ENCODE measurements at places on chromosomes 5 and 9.
A peak's percentile ranks its signal among the peaks of the same experiment; 100 is the strongest.

DNA sequence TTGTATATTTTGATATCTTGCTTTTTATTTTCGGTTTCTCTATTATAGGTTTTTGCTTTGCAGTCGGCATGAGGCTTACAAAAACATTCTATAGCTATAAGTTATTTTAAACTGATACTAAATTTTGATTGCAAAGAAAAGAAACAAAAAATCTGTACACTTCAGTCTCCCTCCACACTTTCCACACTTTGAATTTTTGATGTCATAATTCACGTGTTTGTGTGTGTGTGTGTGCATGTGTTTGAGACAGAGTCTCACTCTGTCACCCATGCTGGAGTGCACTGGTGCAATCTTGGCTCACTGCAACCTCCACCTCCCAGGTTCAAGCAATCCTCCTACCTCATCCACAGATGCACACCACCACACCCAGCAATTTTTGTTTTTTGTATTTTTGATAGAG, 124.9 kb downstream of the MRPS30 start:
- no peak for DNase-seq

GRCh38 chr5:159448841-159449407, 118.6 kb upstream of the IL12B start:
- DNase-seq, result no peak

- DNase-seq, result no peak
Measured at GRCh38 chr9:32251539-32251938, 132.9 kb upstream of the ACO1 start.

- no peak for DNase-seq
Measured at GRCh38 chr5:13831351-13831750, 113.1 kb downstream of the DNAH5 start.

GRCh38 chr5:16723821-16724220, 107.0 kb upstream of the RETREG1 start:
- DNase-seq, result no peak

GRCh38 chr5:177396078-177396477, 4.4 kb downstream of the PFN3 start:
- no peak for DNase-seq

DNA sequence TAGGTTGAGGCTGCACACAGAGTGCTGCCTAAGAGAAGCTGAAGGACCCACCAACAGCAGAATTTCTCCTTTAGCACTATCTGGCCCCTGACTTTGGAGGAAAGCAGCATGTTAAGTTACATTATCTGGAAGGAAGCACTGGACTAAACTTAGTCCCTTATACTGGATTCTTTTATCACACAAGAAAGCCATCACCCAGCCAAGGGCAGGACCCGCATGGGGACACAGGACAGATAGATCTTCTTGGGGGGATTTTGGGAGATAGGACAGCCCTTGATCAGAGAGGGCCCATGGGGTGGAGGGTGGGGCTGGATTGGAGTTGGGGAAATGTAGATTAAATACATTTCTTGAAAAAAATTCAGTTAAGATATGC, 14.4 kb downstream of the ANKRD33B start:
- DNase-seq, result no peak

GRCh38 chr9:92663951-92664350, 6.0 kb downstream of the IPPK start:
- DNase-seq, result no peak

DNA sequence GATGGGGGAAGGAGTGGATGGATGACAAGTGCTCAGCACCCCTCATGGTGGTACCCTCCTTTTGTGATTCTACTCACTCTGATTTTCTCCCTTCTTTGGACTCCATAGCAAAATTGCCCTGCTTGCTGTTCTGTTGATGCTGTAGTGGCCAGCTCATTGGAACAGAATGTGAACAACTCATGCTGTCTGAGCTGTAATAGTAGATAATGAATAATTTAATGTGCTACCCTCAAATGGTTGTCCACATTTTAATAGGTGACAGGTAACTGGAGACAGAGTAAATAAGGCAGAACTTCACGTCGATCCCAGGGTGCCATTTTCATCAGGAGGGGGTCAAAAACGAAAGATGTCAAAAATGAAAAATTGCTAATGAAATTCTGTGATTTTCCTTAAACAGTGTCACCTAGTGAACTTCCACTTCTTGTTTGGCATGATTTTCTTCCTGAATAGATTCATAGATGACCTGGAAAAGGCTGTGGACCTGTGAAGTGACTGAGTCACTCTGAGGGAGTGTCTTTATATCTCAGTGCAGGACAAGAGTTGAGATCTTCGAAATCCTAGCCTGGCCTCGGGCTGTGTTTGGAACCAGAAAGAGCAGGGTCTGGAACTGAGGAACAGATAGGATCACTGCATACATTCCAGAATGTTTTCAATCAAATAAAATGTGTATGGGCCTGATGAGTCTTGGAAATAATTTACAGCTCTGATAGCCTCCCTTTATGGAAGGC, 270.2 kb downstream of the PSAT1 start:
- no peak for DNase-seq

DNA sequence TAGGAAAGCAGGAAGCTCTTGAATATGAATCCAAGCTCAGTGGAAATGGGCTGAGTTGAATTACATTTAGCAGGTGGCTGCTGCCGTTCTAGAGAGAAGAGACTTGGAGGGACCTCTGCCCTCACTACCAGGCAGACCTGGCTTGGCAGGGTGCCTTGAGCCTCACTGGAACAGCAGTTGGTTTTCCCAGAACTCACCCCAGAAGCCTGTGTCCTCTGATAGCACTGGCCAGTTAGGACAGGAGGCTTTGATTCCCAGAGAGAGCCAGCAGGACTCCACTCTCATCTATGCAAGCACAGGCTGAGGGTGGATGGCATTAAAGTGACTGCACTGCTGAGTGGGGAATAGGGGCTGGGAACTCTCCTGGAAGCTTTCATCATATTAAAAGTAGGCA, 54.8 kb downstream of the PWWP2A start:
- DNase-seq, result peak; percentile 66

DNA sequence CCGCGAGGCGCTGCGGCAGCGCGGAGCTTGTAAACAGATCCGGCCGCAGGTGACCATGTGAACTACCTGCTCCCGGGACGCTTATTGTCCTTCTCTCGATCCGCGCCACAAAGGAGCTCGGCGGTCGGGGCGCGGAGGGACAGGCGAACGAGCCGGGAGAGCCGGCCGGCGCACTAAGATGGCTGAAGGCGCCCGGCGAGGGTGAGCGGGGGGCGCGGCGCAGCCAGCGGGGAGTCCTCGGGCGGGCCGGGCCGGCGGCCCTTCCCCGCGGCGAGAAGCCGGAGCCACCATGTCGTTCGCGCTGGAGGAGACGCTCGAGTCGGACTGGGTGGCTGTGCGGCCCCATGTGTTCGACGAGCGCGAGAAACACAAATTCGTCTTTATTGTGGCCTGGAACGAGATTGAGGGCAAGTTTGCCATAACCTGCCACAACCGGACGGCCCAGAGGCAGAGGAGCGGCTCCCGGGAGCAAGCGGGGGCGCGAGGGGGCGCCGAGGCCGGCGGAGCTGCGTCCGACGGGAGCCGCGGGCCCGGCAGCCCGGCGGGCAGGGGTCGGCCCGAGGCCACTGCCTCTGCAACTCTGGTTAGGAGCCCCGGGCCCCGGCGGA, 535 bp downstream of the JMY start:
- DNase-seq, result no peak

GRCh38 chr5:1987471-1987870, 104.7 kb upstream of the IRX4 start:
- DNase-seq, result no peak

DNA sequence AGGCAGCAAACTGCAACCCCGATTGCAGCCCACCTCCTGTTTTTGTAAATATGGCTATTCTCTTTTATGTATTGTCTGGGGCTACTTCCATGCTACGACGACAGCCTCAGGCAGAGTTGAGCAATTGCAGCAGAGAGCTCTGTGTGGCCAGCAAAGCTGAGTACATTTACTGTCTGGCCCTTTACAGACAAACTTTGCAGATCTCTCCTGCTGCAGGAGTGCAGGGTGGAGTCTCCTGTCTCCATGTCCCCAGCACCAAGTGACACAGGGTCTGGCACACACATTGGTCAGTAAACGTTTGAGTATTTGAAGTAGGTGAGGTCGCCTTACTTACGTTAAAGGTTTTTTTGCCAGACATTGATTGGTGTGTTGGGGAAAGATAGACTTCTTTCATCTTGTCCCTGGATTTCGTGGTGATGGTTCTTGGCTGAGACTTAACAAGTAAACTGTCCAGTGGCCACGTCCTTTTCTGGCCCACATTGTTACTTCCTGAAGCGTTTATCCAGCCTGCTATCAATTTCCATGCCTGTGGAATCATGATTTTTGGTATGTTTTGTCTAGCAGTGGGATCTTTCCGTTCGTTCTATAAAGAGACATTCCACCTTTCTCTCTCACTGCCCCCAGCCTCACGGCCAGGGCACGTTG, 27.2 kb downstream of the PRRC2B start:
- no peak for DNase-seq

DNA sequence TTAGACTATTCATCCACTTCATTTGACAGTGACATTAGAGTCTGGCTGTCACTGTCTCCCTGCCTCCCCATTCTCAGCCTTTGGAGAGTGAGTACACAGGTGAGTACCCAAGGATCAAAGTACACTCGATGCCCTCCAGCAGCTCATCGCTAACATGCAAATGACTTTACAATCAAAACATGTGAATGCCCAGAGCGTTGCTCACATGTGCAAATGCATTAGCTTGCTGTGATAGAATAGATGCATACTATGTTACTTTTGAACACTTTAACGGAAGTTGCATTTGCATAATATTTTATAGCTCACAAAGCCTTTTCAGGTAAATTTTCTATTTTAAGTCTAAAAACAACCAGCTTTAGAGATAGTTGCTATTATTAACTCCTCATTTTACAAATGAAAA, 107.6 kb downstream of the SYK start:
- DNase-seq, result no peak

DNA sequence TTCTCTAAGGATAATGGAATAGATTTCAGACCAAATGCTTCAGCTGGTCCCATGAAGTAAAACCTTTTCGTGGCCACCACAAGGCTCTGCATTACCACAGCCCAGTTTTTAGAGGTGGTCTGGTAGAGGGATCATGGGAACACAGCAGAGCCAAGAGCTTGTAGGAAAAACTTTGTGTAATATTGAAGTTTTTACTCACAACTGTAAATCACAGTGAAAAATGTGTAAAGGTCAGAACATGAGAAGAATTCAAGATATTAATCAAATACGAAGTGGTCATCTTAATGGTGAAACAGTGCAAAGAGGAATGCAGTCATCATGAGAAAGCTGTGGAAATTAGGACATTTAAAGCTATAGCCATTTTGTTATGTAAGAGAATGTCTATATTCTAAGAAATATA, 197.5 kb downstream of the NPR3 start:
- no peak for DNase-seq

DNA sequence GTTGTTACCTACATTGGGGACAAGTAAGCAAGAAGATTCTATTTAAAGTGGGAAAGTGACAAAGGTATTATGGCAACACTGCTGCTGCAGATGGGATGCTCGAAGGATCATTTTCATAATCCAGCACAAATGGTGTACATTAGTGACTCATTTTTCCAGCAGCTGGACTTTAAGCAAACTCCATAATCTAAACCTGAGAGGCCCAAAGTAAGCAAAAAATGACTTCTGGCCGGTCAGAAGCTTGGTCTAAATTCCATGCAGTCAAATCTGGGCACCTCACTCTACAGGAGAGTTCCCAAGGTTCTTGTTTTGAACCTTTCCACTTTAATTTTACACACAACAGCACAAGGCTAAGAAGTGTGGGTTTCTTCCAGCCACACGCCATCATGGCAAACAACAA, 43.6 kb upstream of the TRAF1 start:
- no peak for DNase-seq

DNA sequence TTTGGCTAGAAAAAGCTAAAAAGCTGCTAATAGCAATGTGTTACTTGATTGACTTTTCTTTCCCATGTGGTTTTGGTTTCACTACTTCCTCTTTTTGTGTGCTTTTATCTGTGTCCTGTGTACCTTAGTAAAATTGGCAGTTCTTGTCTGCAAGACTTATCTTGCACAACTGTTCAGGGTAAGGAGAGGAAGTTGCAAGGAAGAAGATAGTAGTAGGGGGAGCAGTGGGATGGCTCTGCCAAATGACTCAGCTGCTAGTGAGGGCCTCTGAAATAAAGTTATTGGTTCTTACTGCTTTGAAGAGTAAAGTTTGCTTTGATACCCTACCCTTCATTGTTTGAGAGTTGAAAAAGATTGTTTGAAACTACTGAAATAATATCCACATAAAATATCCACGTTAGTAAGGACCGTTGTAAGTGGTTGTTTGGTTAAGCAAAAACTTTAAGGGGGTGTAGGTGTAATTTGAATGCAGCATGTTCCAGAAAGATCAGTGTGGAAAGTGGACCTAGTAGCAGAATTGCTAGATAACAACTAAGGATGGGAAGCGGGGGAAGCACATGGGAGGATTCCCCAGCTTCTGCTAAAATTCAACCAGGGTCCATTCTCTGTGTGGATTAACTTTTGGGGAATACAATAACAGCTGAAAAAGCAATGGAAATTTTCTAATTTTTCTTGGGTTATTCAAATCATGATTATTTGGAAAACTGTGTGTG, 123.5 kb downstream of the SCAMP1 start:
- no peak for DNase-seq

GRCh38 chr9:68727636-68728035, 22.6 kb downstream of the PIP5K1B start:
- DNase-seq, result no peak

GRCh38 chr5:139388198-139388821, 1.4 kb downstream of the MZB1 start:
- peak; percentile 81 for DNase-seq

- no peak for DNase-seq
Measured at GRCh38 chr9:107807183-107807582, 317.6 kb upstream of the KLF4 start.

GRCh38 chr5:149134778-149135500, 6.4 kb upstream of the ABLIM3 start:
- DNase-seq, result no peak

DNA sequence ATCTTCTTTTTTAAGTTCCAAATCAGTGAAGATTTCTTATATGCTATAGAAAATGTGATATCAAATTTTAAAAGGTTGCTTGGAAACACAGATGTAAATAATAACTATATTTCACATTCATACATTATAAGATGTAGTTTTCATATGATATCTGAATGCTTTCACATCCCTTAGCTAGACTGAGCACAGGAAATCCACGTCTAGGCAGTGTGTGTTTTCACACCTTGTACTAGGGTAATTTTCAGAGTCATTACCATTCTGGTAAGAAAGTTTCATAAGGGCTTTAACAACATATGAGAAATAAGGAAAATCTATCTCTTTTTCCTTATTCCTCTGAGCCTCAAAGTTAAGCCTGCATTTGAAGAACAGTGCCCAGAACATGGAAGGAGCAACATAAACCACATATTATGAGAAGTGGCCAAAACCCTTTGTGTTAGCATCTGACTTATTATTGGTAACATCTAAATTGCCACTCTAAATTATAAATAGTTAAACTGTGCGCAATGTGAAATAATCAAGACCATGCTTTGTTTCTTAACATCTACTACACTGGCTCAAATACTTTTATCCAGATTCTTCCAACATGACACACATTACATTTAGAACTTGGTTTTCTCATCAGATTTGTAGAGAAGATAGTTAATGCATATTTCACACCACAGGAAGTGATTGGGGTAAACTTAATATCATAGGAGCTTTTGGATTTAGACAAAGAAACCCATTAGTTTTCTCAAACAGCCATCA, 113.3 kb downstream of the PPP2R2B start:
- DNase-seq, result no peak

All from Peyer's patch (tissue), 4 donors.